Cardiac septum (tissue), 1 donor: ENCODE measurements at places on chromosomes 7 and 10. TPM values are rescaled to one million over a fixed set of nuclear protein-coding genes. Genes with fewer than 3 reads are reported as not detected.

IL15RA gene
- 3.9 TPM for total RNA-seq

CFAP46 gene
- 0.94 TPM for total RNA-seq

CCDC172 gene
- total RNA-seq: not detected

FAM25A gene
- not detected for total RNA-seq

SSC4D gene
- 0.51 TPM for total RNA-seq

VWDE gene
- total RNA-seq: 0.38 TPM

ABCB4 gene
- total RNA-seq: 9.8 TPM

INA gene
- 0.08 TPM for total RNA-seq

TFR2 gene
- total RNA-seq: 0.13 TPM

SLC18A3 gene
- total RNA-seq: not detected

WNT8B gene
- not detected for total RNA-seq

MMP21 gene
- not detected for total RNA-seq

EGFR gene
- 7.6 TPM for total RNA-seq

PPP1R3C gene
- 212 TPM for total RNA-seq

SEC61A2 gene
- total RNA-seq: 14.5 TPM

FZD8 gene
- total RNA-seq: 7.7 TPM

KCNMA1 gene
- total RNA-seq: 2.0 TPM

ITIH5 gene
- 8.4 TPM for total RNA-seq

UROS gene
- 69.5 TPM for total RNA-seq
